ENCODE measurements at places on chromosomes 6 and 20.

GRCh38 chr6:127119102-127120022 lies 891 bp downstream of the RSPO3 start:
- H3K36me3 ChIP-seq, result no peaks in the 10 kb centered on the region
- H3K4me1 ChIP-seq, result peaks cover 69% of the 10 kb centered on the region
- H3K4me3 ChIP-seq, result peak overlapping the region; percentile 96
- peak; percentile 77 for DNase-seq
- H3K27ac ChIP-seq, result no peak overlapping the region

- H3K36me3 ChIP-seq, result peaks cover 18% of the 10 kb centered on the region
- H3K4me1 ChIP-seq, result peaks cover 20% of the 10 kb centered on the region
- H3K27ac ChIP-seq, result no peak overlapping the region
- H3K4me3 ChIP-seq, result no peak overlapping the region
- DNase-seq, result no peak
- no peaks in the 10 kb centered on the region for H3K27me3 ChIP-seq
Observed at GRCh38 chr6:139912735-139913400, 538.4 kb upstream of the CITED2 start.

GRCh38 chr6:5746053-5746758 lies 260.5 kb downstream of the NRN1 start:
- no peak overlapping the region for H3K27ac ChIP-seq
- peaks cover 26% of the 10 kb centered on the region for H3K4me1 ChIP-seq
- H3K27me3 ChIP-seq, result no peaks in the 10 kb centered on the region
- H3K36me3 ChIP-seq, result no peaks in the 10 kb centered on the region
- peak; percentile 23 for DNase-seq
- H3K4me3 ChIP-seq, result no peak overlapping the region

DNA sequence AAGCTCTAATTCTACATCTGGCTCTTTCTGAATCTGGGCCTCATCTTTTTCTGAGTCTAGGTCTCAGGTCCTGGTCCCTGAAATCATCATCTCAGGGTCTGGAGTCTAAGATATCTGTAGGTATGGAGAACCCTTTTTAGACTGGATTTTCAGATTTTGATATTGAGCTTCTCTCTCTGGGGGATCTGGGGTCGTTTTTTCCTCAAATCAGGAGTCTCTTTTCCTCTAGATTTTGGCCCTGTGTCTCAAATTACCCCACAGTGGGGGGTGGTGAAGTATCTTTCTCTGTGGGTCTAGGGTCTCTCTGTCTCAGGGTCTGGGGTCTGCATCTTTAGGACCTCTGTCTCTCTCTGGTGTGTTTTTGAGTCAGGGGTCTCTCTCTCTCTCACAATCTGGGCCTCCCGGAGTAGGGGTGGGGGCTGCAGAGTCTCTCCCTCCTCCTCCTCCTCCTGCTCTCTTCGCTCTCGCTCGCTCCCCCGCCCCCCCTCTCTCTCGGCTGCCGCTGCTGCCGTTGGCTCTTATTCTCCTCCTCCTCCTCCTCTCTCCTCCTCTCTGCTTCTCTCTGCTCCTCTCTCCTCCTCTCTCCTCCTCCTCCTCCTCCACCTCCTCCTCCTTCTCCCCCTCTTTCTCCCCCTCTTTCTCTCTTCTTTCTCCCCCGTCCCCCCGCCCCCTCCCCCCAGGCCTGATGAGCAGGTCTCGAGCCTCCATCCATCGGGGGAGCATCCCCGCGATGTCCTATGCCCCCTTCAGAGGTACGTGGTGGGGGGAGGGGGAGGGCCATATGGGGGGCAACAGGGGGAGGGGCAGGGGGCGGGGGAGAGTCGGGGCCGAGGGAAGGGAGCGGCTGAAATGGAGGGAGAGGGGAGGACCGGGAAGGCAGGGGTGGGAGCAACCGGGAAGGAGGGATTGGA lies at the start of gene SYNGAP1:
SYNGAP1 (plus strand) TSS at position 486 of the 911 bp plus-strand sequence; CDS start at position 686, 200 bp downstream.
- H3K4me1 ChIP-seq, result peaks cover 91% of the 10 kb centered on the region
- peaks cover 30% of the 10 kb centered on the region for H3K36me3 ChIP-seq
- no peaks in the 10 kb centered on the region for H3K27me3 ChIP-seq
- peak; percentile 72 for DNase-seq
- peak within 1 kb of the TSS; percentile 99 for H3K4me3 ChIP-seq

DNA sequence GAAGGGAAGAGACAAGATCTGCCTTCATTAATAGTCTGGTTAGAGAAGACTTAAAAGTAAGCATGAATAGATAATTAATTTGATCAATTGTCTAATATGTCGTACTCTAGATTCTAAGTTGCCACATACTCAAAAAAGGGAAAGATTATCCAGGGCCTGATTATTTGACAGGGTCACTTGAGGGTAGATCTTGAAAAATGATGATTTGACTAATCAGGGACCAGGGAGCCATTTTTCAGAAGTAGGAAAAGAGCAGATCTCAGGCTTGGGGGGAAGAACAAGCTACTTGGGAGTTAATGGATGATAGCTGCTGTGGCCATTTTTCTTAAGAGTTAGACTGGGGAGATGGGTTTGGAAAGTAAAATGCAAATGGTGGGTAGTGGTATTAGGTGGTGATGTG lies 21.0 kb downstream of the ABCF1 start:
- peaks cover 3% of the 10 kb centered on the region for H3K27me3 ChIP-seq
- peak overlapping the region; percentile 80 for H3K27ac ChIP-seq
- peaks cover 64% of the 10 kb centered on the region for H3K36me3 ChIP-seq
- no peak for DNase-seq
- peaks cover 3% of the 10 kb centered on the region for H3K4me1 ChIP-seq

DNA sequence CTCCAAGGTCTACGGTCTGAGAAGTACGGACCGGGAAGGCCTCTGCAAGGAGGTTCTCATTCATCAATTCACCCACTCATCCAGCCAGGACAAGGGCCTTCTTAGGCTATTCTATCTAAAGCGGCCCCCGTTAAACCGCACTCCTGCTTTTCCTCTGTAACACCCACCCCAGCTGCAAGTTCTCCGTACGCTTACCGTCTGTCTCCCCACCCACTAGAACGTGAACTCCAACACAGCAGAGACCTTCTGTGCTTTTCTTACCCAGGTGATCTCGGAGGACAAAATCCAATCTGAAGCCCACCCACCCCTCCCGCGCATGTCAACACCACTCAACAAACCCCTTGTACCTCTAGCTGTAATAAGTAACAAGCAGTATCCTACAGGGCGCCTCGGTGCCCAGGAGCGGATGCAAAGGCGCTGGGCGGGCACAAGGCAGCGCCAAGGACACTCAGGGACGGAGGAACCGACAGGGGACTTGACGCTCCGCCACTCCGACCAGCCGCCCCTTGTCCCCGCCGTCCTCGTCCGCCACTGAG lies 351 bp downstream of the AURKA start:
- peaks cover 32% of the 10 kb centered on the region for H3K4me1 ChIP-seq
- H3K27me3 ChIP-seq, result no peaks in the 10 kb centered on the region
- no peak overlapping the region for H3K4me3 ChIP-seq
- H3K27ac ChIP-seq, result peak overlapping the region; percentile 83
- peak; percentile 3 for DNase-seq
- peaks cover 44% of the 10 kb centered on the region for H3K36me3 ChIP-seq

DNA sequence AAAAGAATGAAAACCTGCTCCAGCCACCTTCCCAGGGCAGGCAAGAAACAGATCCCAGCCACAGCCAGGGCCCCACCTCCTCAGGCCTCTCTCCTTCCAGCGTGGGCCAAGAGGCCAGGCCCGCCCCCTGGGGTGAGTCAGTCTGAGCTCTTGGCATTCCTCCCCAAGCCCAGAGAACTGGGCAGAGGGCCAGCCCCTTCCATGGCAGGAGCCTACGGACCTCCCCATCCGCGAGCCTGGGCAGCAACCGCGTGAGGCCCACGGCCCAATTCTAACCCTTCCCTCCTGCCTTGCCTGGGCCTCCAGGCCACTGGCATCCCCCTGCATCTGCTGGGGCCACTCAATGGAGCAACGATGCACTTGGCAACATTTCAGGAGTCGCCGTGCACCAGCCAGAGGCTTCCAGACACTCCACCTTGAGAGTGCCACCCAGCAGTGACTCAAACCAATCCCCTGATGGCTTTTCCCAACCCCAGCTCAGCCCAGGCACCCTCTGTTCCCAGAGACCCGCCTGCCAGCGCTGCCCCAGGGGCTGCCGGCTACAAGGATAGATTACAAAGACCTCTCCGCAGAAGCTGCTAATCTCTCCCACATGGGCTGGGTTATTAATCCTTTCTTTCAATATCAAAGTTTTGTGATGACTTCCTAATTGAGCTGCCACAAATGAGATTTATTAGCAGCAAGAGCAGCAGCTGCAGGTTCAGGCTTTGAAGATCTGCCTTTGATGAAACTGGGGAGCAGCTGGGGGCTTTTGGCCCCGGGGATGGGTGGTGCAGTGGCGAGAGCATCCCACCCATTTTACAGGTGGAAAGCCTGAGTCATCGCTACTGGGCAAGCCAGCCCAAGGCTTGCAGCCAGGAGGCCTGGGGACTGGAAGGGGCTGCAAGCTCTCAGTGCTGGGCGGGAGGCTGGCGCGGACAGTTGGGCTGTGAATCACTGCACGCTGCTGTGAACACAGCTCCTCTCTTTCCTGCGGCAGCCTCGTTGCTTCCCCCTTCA lies 85.7 kb downstream of the NFATC2 start:
- peak; percentile 28 for DNase-seq
- peaks cover 33% of the 10 kb centered on the region for H3K4me1 ChIP-seq
- peak overlapping the region; percentile 69 for H3K27ac ChIP-seq
- H3K4me3 ChIP-seq, result no peak overlapping the region
- H3K36me3 ChIP-seq, result peaks cover 13% of the 10 kb centered on the region

- H3K36me3 ChIP-seq, result no peaks in the 10 kb centered on the region
- H3K27me3 ChIP-seq, result peaks cover 8% of the 10 kb centered on the region
- H3K4me1 ChIP-seq, result peaks cover 34% of the 10 kb centered on the region
- no peak for DNase-seq
- H3K27ac ChIP-seq, result no peak overlapping the region
Observed at GRCh38 chr6:45477278-45477677, 99.5 kb upstream of the SUPT3H start.

DNA sequence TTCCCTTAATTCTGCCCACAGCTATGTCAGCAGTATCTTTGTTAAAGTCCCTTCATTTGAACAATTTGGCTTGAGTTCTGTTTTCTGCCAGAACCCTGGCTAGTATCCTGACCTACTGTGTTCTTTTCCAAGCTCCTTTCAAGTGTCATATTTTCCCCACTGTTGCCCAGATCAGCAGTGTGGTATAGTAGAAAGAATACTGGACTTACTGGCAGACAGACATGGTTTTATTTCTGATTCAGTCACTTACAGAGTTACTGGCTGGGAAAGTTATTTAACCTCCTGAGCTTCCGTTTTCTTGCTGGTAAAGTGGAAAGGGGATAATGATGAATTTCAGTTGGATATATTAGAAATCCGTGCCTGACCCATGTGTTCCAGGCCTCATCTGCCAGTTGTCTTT lies 39.8 kb upstream of the RAB23 start:
- H3K36me3 ChIP-seq, result no peaks in the 10 kb centered on the region
- H3K4me1 ChIP-seq, result no peaks in the 10 kb centered on the region
- DNase-seq, result no peak
- H3K4me3 ChIP-seq, result no peak overlapping the region
- peaks cover 8% of the 10 kb centered on the region for H3K27me3 ChIP-seq
